ENCODE measurements at places on chromosomes 12 and 14.

- DNase-seq, result peak; percentile 89
Observed at GRCh38 chr12:52175371-52176350, 16.2 kb downstream of the KRT80 start.

DNA sequence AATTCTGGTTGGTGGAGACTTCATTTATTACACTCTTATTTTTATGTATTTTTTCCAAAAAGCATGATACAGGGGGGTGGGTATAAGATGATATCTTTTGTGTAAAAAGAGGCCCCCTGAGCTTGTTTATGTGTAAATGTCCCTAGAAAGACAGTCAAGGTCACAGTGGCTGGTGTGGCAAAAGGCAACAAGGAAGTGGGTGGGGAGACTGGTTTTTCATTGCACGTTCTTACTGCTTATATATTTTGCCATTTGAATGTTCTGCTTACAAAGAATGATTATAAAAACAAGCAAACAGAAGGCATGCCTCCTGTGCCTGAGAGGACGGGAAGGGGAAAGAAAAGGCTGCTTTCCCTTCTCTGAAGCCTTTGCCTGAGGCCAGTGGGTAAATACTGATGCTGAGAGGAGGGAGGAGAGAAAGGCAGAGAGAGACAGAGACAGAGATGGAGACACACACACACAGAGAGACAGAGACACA lies 24.1 kb upstream of the ADIPOR2 start:
- no peak for DNase-seq

GRCh38 chr14:93032421-93032936 lies 83.2 kb downstream of the ITPK1 start:
- no peak for DNase-seq

DNA sequence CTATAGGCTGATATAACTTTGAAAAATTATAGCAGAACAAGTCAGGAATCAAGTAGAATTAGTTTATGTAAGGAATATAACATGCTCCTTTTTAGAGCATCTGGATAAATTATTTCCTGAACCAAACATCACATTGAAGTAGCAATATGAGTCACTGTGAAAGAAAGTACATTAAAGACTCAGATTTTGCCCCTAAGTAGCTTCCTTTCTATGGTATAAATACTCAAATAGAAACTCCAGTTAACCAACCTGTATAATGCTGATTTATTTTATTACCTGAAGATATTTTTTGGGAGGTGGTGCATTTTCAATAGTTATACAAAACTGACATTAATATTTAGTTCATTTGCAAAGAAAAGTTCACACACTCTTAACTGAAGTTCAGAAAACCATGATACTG lies 312.1 kb downstream of the ITPR2 start:
- DNase-seq, result no peak

DNA sequence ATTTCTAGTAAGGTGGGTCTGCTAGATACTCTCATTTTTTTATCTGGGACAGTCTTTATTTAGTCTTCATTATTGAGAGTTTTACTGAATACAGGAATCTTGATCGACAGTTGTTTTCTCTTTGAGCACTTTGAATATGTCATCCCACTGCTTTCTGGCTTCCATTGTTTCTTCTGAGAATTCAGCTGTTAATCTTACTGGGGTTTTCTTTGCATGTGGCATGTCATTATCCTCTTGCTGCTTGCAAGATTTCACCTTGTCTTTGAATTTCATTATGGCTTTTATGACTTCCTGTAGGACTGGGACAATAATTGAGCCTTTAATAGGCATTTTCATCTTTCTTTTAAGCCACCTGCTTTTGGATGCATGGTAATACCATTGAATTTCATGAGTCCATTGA lies 46.7 kb upstream of the RD3L start:
- DNase-seq, result no peak

GRCh38 chr12:79688376-79689060 lies 2.2 kb downstream of the PAWR start:
- DNase-seq, result no peak

GRCh38 chr14:31560759-31561154 lies 447 bp upstream of the NUBPL start:
- DNase-seq, result no peak

GRCh38 chr14:101222362-101223070 lies 319.0 kb upstream of the RTL1 start:
- no peak for DNase-seq

GRCh38 chr12:130086248-130086647 lies 76.0 kb upstream of the FZD10 start:
- DNase-seq, result no peak

GRCh38 chr14:33230021-33230420 lies 291.3 kb downstream of the NPAS3 start:
- DNase-seq, result no peak

DNA sequence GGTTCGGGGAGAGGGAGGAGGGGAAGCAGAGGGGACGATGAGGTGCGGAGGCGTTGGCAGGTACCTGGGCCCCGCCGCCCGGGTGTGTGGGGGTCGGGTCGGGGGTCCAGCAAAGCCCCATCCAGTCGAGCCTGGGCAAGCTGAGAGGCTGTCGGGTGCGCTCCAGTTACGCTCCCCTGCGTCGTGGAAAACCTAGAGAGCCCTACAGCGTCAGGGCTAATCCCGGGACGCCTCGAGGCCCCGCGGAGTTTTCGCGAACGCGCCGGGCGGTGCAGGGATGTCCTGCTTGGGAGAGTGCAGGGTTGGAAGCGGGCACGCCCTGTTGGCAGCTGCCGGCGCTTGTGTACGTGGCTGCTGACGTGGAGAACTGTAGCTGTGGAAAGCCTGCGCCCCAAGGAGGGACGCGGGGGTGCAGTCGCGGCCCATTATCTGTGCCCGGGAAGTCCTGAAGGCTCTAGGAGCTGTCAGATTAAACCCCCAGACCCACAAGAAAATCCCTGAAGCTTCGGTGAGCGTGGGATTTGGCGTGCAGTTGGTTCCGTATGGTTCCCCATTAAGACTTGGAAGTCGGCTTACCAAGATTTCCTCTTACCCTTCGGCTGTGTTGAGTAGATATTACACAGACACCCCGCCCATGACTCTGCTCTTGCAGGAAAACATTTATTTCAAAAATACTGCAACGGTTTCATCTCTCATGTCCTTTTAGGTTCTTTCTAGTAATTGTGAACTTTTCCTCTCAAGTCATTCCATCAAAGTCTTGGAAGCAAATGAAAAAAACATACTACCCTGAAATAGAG lies 11.3 kb upstream of the SLC38A2 start:
- peak; percentile 41 for DNase-seq

DNA sequence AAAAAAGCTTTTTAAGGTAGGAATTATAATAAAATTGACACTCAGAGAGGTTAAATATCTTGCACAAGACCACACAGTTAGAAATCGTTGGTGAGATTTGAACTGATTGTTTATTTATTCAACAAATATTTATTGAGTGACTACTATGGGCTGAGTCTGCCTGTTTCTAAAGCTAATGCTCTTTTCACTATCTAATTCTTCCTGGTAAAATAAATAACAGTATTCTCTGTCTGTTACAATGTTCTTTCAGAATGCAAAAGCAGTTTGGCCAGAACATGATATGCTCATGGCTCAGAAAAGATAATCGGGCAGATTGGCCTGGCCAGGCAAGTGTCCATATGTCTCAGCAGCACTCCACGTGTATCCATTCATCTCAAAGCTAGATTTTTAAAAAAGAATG lies 82.0 kb downstream of the BTG1 start:
- DNase-seq, result no peak

GRCh38 chr14:50099335-50099734 lies 17.0 kb downstream of the VCPKMT start:
- peak; percentile 59 for DNase-seq

GRCh38 chr12:6533653-6533922 lies 729 bp upstream of the GAPDH start:
- DNase-seq, result no peak

DNA sequence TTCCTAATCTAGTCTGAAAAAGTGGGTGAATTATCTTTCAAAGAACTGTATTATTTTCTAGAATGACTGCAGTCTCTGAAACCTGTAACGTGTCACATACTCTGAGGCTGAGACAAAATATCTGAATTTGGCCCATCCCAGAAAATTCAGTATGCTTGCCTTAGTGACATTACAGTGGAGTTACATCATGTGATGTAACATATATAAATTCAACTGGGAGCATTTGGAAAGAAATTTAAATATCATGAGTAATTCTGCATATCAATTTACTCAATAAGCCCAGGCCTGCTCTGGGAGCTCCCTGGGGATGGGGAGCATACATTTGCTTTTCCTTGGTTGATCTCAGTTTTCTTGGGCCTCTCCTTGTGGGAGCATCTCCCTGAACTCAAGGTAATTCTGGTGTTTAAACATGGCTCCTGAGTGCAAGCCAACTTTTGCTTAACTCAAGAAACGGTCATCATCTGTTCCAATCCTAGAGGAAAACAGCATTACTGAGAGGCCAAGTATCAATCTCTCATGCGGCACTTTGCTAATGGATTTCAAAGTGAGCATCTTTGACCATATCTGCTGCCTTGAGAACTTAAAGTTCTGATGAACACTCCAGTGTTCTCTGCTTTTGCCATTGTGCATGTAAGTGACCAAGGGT lies 54.4 kb downstream of the AKAP6 start:
- no peak for DNase-seq

GRCh38 chr12:53227836-53228235 lies 4.2 kb downstream of the RARG start:
- no peak for DNase-seq

- no peak for DNase-seq
Observed at GRCh38 chr12:114655934-114656749, 27.8 kb downstream of the TBX3 start.

- no peak for DNase-seq
Observed at GRCh38 chr14:40758076-40758475, 848.6 kb upstream of the LRFN5 start.
